Kidney epithelial cell (primary cell): ENCODE measurements at places on chromosomes 2 and 18.

DNA sequence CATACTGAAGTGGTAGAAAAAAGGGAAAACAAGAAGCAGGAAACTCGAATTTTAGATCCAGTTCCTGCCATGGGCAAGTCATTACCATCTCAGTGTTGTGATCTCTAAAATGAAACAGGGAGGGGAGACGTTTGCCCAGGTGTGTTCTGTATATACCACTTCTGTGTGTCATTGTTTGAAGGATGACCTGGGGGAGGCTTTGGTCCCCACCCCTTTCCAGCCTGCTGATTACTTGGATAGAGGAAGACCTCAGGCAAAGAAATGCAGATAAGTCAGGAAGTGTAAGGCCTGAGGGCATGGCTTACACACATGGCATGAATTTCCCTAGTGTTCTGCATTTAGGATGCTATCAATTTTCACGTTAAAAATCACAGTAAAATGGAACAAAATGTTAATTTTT is 205.2 kb upstream of the CXCR4 start:
- no peak for DNase-seq

- no peak for DNase-seq
Observed at GRCh38 chr18:44733754-44734465, 53.2 kb downstream of the SETBP1 start.

DNA sequence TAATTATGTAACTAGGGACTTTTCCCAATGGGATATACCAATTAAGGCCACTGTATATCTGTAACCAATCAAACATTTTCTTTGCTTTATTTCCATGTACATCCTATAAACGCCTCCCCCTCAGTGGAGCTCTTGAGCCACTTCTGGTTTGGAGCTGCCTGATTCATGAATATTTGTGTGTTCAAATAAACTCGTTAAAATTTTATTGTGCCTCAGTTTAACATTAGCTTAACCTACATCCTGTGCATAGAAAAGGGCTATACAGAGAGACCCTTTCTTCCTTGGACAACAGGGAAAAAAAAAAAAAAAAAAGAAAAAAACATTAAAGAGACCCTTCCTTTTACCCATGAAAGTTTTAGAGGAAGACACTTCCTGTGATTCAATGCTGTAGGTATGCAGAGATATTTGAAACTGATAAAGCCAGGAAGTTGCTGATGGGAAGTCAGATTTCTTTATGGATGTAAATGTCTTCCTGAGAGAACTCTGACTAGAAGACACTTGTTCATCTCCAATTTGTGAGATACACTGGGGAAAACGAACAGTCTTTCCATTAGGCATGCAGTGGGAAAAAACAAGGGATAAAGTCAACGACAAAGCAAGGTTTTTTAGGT is 614.6 kb upstream of the SOX11 start:
- DNase-seq = no peak

- no peak for DNase-seq
Observed at GRCh38 chr2:241001413-241002274, 3.2 kb downstream of the SNED1 start.

GRCh38 chr18:41058351-41059125 is 896.5 kb upstream of the PIK3C3 start:
- no peak for DNase-seq

GRCh38 chr18:72419914-72420313 is 124.2 kb downstream of the CBLN2 start:
- DNase-seq = no peak

- DNase-seq = no peak
Observed at GRCh38 chr2:215772003-215772402, 241.3 kb downstream of the MREG start.

DNA sequence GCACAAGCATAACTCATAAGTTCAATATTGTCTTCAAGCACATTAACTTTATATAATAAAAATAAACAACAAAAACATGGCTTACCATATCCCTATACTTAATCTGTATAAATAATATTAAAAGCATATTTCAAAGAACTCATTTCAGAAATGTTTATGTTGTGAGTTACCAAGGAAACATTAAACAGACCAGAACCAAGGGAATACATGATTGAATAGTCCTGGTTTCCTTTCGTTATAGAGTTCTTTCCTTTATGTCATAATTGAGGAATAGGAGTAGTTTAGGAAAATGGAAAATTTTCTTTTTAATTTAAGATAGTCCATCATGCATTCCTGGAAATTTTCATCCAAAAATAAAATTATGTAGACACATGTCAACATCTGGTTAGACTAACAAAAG is 343.0 kb downstream of the ERBB4 start:
- no peak for DNase-seq

GRCh38 chr2:36677996-36678605 is 18.4 kb upstream of the VIT start:
- no peak for DNase-seq

GRCh38 chr2:143158098-143158497 is 28.9 kb downstream of the ARHGAP15 start:
- DNase-seq = no peak

GRCh38 chr2:216289470-216289869 is 82.8 kb downstream of the MARCHF4 start:
- DNase-seq = no peak

DNA sequence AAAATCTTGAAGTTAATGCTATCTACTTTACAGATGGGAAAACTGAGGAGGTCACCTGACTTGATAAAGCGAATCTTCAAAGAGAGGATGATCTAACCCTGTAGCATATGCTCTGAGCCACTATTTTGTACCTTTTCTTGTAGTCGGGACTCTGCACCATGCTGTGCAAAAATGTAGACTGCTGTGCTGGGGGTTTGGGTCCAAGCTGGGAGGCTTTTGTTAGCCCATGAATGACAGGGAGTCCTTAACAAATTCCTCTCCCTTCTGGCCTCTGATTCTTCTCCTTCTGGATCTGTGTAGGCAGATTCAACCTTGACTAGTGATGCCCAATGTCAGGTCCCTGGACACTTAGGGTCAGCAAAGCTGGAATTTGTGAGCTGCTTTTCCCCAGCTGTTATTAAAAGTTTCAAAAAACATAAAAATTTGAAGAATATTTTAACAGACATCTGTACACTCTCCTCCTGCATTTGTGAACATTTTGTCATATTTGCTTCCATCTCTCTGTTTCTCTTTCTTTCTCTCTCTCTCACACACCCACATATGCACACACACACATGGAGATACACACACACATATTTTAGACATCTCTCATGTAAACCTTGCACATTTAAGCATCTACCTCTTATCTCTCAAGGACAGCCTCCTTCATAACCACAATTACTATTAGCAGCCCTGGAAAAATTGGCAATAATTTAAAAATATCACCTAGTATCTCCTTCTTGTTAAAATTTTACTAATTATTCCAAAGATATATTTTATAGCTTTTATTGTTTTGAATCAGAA is 335.0 kb upstream of the TRIB2 start:
- DNase-seq = no peak

DNA sequence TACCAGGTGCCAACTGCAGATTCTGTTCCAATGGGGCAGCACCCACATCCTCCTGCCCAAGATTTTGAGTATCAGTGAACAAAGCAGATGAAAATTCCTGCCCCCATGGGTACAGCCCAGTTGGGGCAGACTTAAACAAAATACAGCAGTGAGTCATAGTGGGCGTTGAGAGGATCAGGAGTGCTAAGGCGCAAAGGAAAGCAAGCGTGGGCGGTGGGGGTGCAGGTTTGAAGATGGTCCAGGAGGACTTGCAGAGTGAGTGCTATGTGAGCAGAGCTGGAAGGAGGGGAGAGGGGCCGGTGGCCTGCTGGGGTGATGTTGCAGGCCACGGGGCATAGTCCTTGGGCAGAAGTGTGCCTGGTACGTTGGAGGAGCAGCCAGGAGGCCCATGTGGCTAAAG is 24.7 kb downstream of the STEAP3 start:
- no peak for DNase-seq

DNA sequence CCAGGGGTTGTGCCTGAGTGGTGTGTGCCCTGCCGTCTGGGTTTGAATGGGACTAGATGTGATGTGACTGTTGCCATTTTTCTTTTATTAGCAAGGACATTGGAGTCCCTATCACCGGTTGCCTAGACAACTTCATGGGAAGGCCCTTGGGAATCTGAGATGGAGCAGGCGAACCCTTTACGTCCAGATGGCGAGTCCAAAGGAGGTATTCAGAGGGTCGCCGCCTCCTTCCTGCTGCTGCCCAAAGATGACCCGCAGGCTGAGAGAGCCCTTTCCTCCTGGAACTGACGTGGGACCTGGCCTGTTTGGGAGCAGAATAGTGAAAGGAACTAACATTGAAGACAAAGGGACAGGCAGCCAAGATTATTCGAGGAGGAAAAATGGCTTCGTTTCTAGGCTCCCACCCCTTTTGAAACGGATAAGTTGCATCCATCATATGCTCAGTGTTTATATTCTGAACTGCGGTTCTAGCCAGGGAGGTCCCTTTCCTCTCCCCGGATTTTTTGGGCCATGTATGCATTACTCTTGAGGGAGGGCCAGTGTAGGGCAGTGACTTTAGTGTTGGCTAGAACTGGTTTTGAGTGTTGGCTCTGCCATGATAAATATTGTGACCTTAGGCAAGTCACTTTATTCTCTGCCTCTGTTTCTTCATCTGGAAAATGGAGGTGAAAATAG is 673 bp downstream of the CENPO start:
- DNase-seq = peak; percentile 2

- DNase-seq = no peak
Observed at GRCh38 chr2:8494151-8494550, 187.7 kb upstream of the ID2 start.

DNA sequence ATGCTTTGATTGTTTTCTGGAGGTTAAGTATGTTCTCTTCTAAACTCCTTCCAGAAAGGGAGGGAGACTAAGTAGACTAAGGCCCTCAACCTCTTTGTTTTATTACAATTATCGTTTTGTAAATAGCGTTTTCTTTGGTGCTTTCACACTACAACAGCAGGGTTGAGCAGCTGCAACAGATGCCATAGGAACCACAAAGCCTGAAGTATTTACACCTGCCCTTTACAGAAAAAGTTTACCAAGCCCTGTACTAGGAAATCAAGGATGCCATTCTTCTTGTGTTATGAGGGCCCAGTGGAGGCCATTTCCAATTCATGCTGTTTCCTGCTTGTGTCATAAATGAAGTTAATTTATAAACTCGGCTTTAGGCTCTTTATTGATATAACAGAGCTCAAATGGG is 914.8 kb downstream of the DCDC2C start:
- no peak for DNase-seq

GRCh38 chr2:181570833-181571661 is 85.9 kb downstream of the CERKL start:
- no peak for DNase-seq

GRCh38 chr2:189171956-189172609 is 7.5 kb downstream of the COL5A2 start:
- no peak for DNase-seq

DNA sequence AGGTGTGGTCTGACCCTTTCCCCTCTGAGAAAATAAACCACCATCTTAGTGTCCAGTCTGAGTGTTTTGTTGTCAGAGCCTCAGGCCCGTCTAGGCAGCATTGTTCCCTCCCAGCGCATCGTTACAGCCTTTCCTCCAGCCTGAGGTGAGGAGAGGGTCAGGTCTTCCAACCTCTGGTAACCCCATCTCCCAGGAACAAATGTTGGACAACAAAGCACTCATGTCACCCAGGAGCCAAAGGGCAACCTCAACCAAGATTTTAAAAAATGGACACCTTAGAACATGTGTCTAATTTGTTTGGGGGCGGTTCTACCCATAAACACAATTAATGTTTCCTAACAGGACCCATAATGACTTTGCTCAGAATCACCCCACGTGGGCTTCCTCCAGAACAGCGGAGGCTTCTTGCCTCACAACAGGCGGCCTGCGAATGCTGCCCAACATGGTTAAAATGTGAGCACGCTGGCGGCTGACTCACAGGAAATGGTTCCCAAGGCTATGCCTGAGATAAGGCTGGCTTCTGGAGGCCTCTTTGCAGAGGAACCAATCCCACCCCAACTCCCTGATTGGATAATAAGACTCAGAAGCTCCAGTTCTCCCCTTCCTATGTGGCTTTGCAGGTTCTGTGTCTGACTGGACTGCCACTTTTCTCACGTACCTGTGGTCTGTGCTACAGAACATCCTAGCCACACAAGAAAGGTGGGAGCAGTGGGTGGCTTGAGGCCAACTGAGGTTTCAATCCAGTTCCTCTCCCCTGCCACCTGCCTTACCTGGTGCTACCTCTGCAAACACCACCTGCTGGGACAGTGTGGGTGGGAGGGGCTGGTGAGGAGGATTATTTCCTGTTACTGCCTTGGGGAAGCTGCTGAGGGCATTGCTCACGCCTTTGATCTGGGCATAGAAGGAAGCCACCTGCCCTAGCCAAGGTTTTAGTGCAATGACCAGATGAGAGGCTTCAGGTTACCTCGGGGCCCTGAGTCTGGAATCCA is 108.8 kb downstream of the B3GNT2 start:
- peak; percentile 42 for DNase-seq

- no peak for DNase-seq
Observed at GRCh38 chr2:230751062-230751461, 38.4 kb downstream of the CAB39 start.

DNA sequence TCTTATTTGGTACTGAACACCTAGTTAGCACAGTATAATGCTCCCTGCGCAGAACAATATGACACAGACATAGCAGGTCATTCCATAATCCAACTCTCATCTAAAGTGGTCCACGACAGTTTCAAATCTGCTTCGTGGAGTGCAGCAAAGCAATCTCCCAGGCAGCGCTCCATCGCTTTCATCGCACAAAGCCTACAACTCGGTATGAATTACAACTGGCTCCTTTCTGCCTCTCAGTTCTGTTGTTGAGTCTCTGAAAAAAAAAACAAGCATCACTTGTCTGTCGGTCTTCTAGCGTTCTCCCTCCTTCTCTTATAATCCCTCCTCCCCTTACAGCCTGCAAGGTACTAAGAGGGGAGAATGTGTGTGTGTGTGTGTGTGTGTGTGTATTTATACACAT is 123.5 kb downstream of the FIGN start:
- no peak for DNase-seq

- no peak for DNase-seq
Observed at GRCh38 chr2:34936089-34936488, 1337.0 kb upstream of the FAM98A start.

- no peak for DNase-seq
Observed at GRCh38 chr2:8058652-8059051, 623.2 kb upstream of the ID2 start.

GRCh38 chr2:171602352-171602751 is 80.1 kb downstream of the CYBRD1 start:
- no peak for DNase-seq

GRCh38 chr18:31162825-31163435 is at the start of gene DSC1:
Gene DSC1 (minus strand): TSS chr18:31162856. CDS start chr18:31162594, 262 bp downstream.
- no peak for DNase-seq

- DNase-seq = no peak
Observed at GRCh38 chr18:56086786-56087185, 498.8 kb upstream of the TCF4 start.

GRCh38 chr2:88711897-88712296 is 20.4 kb downstream of the RPIA start:
- no peak for DNase-seq

- DNase-seq = no peak
Observed at GRCh38 chr2:160434254-160434948, 59.2 kb downstream of the RBMS1 start.

- DNase-seq = no peak
Observed at GRCh38 chr2:162114271-162114670, 37.8 kb downstream of the GCG start.
